Activated effector memory CD4-positive, alpha-beta T cell treated with anti-CD3 and anti-CD28 coated beads, Interleukin-2, amount 50 U/mL, for 16 hours (primary cell): ENCODE measurements at places on chromosomes 12 and 14.

GRCh38 chr12:28180786-28181185 is 9.5 kb upstream of the CCDC91 start:
- no peak for DNase-seq

GRCh38 chr14:99687284-99688209 is 3.4 kb downstream of the CYP46A1 start:
- peak; percentile 79 for DNase-seq

DNA sequence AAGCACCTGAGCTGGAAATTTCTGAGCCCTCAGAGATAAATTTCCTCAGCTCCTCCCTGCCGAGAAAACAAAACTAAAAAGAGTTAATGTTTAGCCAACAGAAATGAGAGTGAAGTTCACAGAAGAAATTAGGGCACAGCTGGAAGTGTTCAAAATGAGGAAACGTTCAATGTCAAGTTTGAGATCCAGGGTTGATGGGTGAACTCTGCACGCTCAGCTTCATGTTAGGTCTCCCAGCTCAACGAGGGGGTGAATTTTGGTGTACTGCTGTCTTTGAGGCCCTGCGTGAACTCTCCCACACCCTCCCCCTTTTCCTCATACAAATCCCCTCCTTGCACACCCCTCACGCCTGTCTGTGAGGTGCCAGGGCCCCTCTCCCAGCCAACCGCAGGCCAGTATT is 13.3 kb upstream of the OAS3 start:
- DNase-seq: no peak

DNA sequence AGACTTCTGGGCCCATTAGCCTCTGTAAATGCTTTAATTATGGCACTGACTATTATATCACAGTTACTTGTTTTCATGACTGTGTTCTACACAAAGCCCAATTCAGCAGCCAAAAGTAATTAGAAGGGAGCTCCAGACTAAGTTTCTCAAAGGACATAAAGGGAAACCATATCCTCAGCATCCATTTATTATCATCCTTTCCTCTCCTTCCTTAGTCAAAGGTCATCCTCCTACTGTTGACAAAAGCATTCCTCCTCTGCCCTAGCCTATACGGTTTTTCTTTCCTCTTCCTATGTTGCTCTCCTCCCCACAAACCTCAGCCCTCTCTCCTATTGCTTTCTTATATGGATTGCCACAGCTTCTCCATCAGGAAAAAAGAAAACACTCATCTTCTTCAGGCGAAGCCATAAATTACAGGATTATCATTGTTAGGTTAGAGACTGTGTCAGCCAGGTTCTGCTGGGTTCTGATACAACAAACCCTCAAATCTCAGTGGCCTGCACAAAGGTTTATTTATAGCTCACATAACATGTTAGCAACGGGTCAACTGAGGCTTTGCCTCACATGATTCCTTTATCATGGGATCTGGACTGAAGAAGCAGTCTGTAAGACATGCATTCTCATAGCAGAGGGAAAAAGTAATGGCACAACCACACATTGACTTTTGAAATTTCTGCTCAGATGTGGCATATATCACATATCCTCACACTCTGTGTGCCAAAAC is 207.2 kb downstream of the SLC5A8 start:
- DNase-seq: no peak

GRCh38 chr12:12946686-12947355 is 5.1 kb downstream of the GPRC5D start:
- DNase-seq: no peak

GRCh38 chr14:37133284-37133913 is 39.0 kb downstream of the SLC25A21 start:
- DNase-seq: no peak

GRCh38 chr12:9761419-9761781 is 699 bp upstream of the CD69 start:
- no peak for DNase-seq

DNA sequence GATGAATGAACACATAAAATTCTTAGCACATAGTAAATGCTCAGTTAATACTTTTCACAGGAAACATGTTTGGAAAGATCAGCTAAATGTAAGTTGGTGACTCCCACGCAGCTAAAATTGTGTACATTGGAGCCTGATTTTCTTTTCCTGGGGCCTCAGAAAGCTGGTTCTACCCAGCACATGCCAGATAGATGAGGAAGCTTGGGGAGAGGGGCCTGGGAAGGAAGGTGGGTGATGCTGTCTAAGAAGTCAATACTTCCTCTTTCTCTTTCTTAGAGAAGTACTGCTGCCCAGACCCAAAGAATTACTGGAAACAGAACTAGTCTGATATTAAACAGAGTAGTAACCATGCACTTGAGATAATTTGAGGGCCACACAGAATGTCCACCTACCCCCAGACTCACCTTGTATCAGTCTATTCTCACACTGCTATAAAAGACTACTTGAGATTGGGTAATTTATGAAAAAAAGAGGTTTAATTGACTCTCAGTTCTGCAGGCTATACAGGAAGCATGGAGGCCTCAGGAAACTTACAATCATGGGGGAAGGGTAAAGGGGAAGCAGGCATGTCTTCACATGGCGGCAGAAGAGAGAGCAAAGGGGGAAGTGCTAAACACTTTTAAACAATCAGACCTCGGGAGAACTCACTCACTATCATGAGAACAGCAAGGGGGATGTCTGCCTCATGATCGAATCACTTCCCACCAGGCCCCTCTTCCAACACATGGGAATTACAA is 123.3 kb upstream of the MED13L start:
- DNase-seq: no peak

DNA sequence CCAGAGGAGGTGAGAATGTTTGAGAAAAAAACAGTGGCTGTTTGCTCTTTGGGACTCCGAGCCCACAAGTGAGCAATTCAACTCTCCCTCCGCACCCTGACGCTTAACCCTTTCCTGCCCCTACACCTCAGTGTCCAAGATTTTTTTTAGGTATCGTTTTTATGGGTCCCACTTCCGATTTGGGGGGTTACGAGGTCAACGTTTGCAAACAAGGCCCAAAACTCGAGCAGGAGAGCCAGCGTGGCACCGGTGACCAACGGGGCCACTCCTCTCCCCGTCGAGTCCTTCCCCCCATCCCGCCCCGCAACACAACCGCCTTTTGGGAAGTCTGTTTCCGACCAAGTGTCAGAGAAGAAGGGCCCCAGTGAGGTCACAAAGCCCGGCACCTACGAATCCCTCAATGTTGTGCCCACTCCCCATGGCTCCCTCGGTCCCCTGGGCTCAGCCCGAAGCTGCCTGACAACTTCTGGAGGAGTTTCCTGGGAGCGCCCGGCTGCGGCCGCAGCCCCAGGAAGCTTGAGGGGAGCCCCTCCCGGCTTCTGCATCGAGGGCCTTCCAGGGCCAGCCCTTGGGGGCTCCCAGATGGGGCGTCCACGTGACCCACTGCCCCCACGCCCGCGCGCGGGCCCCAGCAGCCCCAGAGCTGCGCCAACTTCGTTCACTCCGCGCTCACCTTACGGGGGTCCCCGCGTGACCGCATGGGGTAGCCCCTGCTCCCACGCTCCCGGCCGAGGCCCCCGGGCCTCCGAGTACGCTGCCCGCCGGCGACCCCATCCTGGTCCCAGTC is 1.2 kb downstream of the CDK2AP1 start:
- peak; percentile 64 for DNase-seq

GRCh38 chr14:55846826-55847446 is 266.9 kb downstream of the KTN1 start:
- DNase-seq: no peak

DNA sequence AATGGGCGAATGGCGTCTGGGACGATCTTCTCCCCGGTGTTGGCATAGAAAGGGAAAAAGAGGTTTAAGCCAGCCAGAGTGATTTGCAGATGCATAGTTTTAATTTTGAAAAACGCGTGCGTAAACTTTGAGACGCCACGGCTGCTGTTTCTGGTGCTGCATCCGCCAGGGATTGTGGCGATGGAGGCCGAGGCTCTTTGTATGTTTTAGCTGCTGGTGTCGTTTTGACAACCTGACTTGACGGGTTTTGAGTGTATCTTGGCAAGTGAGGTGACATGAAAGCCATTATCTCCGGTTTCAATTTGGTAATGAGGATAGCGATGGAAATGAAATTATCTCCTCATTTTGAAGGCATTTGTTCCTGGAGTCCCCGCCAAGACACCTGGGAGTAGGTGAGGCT is 1.6 kb downstream of the PTGDR start:
- no peak for DNase-seq

- no peak for DNase-seq
Measured at GRCh38 chr12:51898937-51899336, 8.4 kb upstream of the ACVRL1 start.

DNA sequence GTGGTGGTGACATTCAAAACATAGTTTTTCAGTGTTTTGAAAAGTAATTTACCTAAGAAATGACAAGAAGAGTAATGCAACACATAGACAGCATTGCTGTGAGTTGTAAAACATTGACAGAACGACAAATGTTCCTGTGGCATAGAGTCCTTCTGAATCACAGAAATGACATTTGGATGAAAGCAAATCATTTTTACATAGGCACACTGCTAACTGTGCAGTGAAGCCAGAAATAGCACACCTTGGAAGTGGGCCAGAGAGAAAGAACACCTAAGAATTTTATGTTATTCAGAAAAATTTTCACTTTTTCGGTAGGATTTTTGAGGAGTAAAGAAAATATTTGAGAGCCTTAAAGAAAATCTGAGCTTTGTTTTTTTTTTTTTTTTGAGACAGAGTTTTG is 100.6 kb downstream of the ANO4 start:
- DNase-seq: no peak

DNA sequence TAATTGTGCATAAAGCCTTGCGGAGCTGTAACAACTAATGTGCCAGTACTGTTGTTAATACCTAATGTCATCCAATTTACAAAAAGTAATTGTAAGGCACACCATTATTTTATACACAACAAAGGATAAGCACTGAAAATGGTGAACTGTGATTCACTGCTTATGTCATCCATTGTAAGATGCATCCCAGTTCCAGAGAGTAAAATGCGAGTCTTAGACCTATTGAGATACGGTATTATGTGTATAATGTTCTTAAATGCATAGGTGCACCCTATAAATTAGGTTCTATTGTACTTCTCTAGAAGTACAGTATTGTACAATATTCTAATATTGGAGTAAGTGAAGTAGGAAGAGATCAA is 406 bp downstream of the PARP2 start:
- DNase-seq: no peak

DNA sequence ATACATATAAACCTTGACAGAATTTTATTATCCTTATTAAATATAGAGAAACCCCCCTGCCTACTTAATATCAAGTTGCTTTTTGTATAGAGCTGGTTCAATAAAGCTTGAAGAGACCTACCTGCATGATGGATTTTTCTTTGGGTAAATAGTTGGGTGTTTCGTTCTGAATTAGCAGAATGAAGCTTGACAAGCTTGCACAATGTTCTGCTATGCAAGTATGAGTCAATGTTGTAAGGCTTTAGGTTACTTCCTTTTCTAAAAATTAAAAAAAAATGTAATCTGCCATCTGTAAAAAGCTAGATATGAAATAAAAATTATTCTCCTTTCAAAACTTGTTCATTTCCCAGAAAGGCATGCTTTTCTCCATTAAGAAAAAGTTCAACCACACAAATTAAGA is 1662.6 kb upstream of the SEL1L start:
- DNase-seq: no peak

GRCh38 chr12:81626406-81626805 is 132.7 kb downstream of the PPFIA2 start:
- no peak for DNase-seq

GRCh38 chr12:107368586-107368985 is 275.2 kb upstream of the CRY1 start:
- DNase-seq: peak; percentile 82

DNA sequence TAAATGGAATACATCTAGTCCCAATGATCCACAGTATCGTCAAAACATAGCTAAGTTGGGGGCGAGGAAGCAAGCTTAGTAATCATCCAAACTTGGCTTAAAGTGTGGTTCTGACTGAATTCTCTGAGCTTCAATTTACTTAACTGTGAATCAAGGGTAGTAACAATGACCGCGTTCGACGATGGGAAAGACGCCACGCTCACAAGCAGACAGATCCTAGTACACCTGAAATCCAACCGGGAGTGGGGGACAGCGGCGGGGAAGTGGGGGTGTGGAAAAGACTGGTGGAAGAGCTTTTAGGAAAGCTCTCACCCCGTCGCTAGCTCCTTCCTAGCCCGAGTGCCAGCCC is 433 bp downstream of the COX16 start:
- no peak for DNase-seq

- no peak for DNase-seq
Measured at GRCh38 chr12:104858611-104859543, 99.2 kb downstream of the SLC41A2 start.

DNA sequence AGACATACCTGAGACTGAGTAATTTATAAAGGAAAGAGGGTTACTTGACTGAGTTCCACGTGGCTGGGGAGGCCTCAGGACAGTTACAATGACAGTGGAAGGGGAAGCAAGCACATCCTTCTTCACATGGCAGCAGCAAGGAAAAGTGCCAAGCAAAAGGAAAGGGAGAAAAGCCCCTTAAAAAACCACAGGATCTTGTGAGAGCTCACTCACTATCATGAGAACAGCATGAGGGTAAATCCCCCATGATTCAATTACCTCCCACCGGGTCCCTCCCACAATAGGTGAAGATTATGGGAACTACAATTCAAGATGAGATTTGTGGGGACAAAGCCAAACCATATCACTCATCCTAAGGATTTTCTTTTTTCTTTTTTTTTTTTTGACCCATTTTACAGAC is 177.8 kb upstream of the EEA1 start:
- DNase-seq: no peak

DNA sequence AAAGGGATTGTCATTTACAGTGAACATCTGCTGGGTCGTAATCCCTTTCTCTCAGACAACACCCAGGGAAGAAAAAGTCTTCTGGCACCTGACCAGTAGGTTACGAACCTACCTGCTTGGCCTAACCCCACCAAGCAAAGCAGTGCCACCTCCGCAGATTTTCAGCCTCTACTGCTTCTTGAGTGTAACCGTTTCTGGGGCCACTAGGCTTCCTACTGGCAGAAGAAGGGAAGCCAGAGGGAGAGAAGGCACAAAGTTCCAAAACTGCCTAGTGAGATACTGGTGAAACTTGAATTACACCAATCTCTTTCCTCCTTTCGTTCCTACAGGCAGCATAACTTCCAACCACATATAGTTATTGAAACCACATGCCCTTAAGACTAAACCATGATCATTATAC is 383.6 kb downstream of the BCAT1 start:
- DNase-seq: no peak

DNA sequence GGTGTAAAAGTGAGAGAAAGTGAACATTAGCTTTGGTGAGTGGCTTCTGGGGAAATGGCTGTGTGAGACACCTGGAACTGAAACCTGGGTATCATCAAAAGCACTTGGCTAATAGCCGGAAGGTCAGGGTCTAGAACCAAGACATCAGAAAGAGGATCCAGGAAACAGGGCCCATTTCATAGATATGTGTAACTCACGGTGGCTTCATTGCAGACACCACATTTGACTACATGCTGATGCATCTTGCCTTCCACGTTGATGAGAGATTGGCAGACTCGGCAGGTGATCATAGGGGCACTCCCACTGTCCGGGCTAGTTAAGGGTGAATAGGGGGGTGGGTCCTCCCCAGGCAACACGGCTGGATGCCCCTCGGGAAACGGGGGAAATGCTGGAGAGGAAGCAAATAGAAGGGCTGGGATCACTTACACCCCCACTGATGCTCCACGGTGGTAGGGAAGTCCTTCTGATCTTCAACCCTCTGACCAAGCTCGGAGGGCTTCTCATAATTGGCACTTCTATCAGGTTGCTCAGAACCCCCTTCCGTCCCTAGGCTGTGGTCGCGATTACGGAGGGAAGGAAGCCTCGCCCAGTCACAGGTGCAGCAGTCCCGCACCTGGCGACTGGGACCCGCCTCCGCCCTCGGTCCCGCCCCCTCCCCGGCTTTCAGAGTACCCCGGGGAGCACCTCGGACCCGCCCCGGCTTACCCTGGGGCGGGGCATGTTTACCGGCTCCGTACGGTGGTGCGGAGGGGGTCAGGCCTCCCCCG is 593 bp downstream of the PIP4P1 start:
- peak; percentile 85 for DNase-seq

- DNase-seq: no peak
Measured at GRCh38 chr12:61188801-61189595, 1071.2 kb upstream of the USP15 start.
